ENCODE measurements at places on chromosomes 4 and X.

- no peak for DNase-seq
These were observed 285.3 kb downstream of the SMARCA1 start for GRCh38 chrX:129238011-129238410.

- DNase-seq, result no peak
These were observed 8.7 kb downstream of the PYURF start for GRCh38 chr4:88514557-88515511.

GRCh38 chr4:87950493-87950892, 25.0 kb upstream of the SPP1 start:
- DNase-seq, result peak; percentile 16

GRCh38 chr4:13484749-13485221, 645 bp upstream of the RAB28 start:
- no peak for DNase-seq

- DNase-seq, result peak; percentile 62
These were observed 16.7 kb downstream of the EDA2R start for GRCh38 chrX:66622209-66622608.

GRCh38 chr4:26717332-26717731, 133.4 kb downstream of the TBC1D19 start:
- peak; percentile 86 for DNase-seq

DNA sequence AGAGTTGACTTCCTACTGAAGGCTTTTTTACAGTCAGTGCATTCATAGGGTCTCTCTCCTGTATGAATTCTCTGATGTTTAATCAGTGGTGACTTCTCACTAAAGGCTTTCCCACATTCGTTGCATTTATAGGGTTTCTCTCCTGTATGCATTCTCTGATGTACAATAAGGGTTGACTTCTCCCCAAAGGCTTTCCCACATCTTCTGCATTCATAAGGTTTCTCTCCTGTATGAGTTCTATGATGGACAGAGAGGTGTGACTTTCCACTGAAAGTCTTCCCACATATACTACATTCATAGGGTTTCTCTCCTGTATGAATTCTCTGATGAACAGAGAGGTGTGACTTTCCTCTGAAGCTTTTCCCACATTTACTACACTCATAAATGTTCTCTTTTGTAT, 45.2 kb downstream of the ZNF674 start:
- DNase-seq, result no peak

- peak; percentile 57 for DNase-seq
These were observed 905.3 kb upstream of the INTU start for GRCh38 chr4:126727461-126727860.

DNA sequence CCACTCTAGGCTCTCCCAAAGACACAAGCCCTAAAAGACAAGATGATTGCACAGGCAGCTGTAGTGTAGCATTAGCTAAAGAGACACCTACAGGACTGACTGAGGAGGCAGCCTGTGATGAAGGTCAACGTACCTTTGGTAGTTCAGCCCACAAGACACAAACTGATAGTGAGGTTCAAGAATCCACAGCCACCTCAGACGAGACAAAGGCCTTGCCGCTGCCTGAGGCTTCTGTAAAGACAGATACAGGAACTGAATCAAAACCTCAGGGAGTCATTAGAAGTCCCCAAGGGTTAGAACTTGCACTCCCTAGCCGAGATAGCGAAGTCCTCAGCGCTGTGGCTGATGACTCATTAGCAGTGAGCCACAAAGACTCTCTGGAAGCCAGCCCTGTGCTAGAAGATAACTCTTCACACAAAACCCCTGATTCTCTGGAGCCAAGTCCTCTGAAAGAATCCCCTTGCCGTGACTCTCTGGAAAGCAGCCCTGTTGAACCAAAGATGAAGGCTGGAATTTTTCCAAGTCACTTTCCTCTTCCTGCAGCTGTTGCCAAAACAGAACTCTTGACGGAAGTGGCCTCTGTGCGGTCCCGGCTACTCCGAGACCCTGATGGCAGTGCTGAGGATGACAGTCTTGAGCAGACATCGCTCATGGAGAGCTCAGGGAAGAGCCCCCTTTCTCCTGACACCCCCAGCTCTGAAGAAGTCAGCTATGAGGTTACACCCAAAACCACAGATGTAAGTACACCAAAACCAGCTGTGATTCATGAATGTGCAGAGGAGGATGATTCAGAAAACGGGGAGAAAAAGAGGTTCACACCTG, 306.3 kb downstream of the ANK2 start:
- DNase-seq, result peak; percentile 90

DNA sequence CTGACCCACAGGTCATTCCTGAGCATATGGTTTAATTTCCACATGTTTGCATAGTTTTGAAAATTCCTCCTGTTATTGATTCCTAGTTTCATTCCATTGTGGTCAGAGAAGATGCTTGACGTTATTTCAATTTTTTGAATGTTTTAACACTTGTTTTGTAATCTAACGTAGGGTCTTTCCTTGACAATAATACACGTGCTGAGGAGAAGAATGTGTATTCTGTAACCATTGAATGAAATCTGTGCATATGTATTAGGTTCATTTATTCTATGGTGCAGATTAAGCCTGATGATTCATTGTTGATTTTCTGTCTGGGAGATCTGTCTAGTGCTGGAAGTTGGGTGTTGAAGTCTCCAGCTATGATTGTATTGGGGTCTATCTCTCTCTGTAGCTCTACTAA, 486.4 kb upstream of the RPS6KA3 start:
- DNase-seq, result no peak

GRCh38 chr4:155666344-155667221, at the start of gene GUCY1A1:
Gene GUCY1A1, plus strand, starts transcription at chr4:155666848. Its CDS starts 30,020 bp downstream, at chr4:155696868.
- peak; percentile 2 for DNase-seq
